ENCODE measurements at places on chromosomes 2 and 18.

DNA sequence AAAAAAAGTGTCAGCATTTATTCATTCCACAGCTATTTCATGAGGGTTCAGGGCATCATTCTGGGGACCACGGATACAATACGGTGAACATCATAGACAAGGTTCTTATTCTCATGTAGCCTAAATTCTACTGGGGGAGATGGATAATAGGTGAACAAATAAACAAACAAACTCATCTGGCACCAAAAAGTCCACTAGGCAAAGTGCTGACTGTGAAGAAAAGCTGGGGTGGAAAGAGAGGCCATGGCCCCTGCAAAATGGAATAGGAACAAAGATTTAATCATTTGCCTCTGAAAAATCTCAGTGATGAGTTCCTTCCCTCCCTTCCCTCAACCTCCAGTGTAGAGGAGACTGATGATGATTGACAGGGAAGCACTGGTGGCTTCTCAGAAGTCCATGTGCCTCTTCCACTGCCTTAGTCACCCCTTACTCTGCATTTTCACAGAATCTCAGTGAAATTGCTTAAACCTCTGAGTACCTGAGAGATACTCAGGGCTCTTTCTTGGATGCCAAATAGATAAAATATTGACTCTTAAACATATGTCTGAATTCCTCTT lies 69.3 kb upstream of the IL1R1 start:
- no peak for DNase-seq

GRCh38 chr2:118473846-118474540 lies 373.5 kb downstream of the EN1 start:
- no peak for DNase-seq

- DNase-seq: no peak
Measured at GRCh38 chr2:237603718-237604362, 13.3 kb upstream of the RAB17 start.

GRCh38 chr2:192002418-192002817 lies 155.5 kb upstream of the CAVIN2 start:
- DNase-seq: no peak

- no peak for DNase-seq
Measured at GRCh38 chr2:169363560-169364150, 1.3 kb upstream of the LRP2 start.

DNA sequence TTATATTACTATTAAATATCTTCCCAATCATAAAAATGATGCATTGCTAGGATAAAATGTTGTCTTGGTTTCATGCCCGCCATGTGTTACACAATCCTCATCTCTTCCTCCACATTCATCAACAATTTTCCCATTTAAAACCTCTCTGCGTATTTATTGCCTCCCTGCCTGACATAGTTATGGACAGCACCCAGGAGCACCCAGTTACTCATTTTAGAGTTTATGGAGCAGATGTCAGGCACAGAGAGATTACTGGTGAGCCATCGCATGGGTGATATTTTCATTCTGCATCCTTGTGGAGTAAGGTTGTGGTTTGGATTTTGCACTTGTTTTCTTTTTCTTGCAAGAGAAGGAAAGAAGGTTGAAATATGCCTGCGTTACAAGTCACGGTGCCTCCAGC lies 116.7 kb upstream of the NPAS2 start:
- peak; percentile 42 for DNase-seq

GRCh38 chr2:109486711-109487535 lies 126.8 kb downstream of the SEPTIN10 start:
- DNase-seq: peak; percentile 35

GRCh38 chr2:109377976-109378375 lies 235.8 kb downstream of the SEPTIN10 start:
- no peak for DNase-seq

DNA sequence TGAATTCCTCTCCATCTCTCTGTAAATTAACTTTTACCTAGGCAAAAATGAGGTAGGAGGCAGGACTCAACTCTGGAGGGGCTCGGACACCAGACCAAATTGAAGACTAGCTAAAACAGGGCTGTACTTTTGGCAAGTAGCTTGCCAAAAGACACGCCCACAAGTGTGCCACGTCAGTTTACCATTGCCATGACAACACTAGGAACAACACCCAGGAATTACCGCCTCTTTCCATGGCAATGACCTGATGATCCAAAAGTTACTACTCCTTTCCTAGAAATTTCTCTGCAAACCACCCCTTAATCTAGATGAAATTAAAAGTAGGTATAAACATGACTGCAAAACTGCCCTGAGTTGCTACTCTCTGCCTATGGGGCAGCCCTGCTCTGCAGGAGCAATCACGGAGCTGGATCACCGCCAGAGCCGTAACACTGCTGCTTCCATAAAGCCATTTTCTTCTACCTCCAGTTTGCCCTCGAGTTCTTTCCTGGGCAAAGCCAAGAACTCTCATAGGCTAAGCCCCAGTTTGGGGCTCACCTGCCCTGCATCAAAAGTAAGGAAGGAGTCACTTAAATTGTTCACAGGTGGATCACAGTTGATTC lies 66.0 kb upstream of the FAM136A start:
- no peak for DNase-seq

DNA sequence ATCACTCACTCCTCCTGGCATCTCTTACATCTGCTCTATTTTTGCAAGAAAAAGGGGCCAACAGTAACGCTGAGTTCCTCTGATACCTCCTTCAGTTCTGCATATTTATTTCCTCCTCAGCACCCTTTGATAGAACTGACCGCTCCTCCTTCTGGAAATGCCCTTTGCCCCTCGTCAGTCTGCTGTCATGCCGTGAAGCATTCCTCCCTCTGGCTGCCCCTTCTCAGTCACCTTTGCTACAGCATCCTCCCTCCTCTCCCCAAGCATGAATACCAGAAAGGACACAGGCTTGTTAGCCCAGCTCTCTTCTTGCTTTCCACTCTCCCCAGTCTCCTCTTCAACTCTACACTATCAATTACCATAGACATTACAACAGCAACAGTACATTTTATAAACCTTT lies 135.4 kb downstream of the NBAS start:
- no peak for DNase-seq

GRCh38 chr18:77168811-77169311 lies 36.3 kb upstream of the MBP start:
- no peak for DNase-seq

DNA sequence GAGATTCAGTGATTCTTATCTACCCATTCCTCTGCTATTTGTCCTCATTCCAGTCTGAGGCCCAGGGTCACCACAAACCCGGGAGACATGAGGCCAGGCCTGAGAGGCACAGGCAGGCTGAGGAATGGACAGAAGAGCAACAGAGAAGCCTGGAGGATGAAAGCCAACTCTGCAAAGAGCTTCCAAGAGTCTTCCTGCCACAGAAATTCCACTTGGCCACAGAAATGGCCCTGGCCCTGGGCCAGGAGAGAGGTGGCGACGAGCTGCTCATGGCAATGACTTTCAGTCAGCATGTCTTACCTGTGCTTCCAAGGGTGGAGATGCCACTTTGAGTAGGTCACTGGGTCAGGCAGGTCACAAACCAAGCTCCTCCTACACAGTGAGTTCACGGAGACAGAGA lies 155.3 kb upstream of the PKDCC start:
- DNase-seq: no peak

GRCh38 chr2:67131257-67131609 lies 265.9 kb upstream of the ETAA1 start:
- no peak for DNase-seq

DNA sequence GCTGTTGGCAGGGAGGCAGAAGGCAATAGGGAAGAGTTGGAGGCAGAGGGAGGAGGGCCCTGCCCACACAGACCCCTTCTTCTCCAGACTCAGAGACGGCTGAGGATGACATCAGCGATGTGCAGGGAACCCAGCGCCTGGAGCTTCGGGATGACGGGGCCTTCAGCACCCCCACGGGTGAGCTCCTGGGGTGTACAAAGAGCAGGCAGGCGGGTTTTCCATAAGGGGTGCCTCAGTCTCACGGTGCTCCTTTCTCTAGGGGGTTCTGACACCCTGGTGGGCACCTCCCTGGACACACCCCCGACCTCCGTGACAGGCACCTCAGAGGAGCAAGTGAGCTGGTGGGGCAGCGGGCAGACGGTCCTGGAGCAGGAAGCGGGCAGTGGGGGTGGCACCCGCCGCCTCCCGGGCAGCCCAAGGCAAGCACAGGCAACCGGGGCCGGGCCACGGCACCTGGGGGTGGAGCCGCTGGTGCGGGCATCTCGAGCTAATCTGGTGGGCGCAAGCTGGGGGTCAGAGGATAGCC lies 10.0 kb downstream of the SPEG start:
- DNase-seq: no peak

GRCh38 chr18:77103991-77104531 lies 28.5 kb downstream of the MBP start:
- DNase-seq: no peak

GRCh38 chr18:41226186-41226585 lies 728.8 kb upstream of the PIK3C3 start:
- DNase-seq: no peak

GRCh38 chr2:127365211-127365643 lies 22.5 kb downstream of the MAP3K2 start:
- no peak for DNase-seq

- DNase-seq: peak; percentile 40
Measured at GRCh38 chr18:35334821-35335220, 9.4 kb downstream of the ZNF24 start.

- DNase-seq: no peak
Measured at GRCh38 chr18:47490882-47491281, 239.4 kb upstream of the SKOR2 start.

DNA sequence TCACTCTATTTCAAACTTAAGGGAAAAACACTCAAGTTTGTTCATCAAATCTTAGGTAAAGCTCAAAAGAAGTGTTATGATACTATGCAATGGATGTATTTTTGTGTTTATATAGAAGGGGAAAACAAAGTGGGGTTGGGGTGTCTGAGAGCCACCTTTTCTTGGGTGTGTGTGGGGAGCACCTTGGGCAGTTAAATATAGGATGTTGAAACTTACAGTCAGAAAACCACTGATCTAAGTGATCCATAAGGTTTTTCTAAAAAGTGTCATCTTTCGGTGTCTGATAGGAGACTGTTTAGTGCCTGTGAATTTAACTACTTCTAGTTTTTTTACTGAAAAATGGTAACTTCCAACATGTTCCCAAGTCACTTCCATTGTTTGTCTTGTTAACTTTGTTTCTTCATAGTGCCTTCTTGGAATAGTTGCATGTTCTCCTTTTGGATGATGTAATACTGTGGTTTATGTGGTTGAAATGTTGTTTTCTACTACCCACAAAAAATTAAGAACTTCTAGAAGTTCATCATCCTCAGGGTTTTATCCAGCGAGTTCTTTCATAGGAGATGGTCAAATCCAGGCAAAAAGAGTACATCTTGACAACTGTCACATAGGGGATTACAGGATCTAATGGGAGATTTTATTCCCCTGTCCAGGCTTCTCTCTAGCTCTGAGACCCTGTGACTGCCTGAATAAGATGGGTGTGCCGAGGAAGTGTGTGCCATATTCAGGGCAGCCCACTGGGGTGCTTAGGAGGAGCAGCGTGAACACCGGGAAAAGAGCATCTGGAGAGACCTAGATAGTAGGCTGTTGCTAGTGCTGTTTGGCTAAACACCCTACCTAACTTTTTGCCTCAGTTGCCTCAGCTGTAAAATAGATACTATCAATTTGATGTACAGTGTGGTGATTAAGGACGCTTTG lies 46.2 kb downstream of the CAB39 start:
- DNase-seq: peak; percentile 89

DNA sequence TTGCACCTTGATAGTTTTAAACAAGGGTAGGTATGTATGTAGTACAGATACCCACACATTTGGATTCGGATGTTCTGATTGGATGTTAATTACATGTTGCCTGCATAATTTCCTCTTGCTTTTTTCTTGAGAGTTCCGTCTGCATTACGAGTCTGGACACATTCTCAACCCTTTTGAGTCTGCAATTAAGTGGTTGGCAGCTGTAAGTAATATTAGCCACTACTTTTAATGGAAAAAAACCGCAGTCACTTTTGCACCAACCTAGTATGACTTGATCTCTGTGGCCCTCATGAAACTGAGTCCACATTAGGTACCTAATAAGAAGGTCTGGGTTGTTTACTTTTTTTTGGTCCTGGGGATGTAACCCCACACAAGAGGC lies 217.3 kb downstream of the VAPA start:
- no peak for DNase-seq

- DNase-seq: no peak
Measured at GRCh38 chr2:175698061-175698460, 304.0 kb downstream of the LNPK start.

- no peak for DNase-seq
Measured at GRCh38 chr2:107588181-107588580, 238.5 kb upstream of the RGPD4 start.

GRCh38 chr2:1824202-1824905 lies 80.0 kb upstream of the PXDN start:
- peak; percentile 6 for DNase-seq

GRCh38 chr2:48347712-48348111 lies 182.2 kb upstream of the STON1 start:
- DNase-seq: peak; percentile 39

GRCh38 chr18:38047820-38048219 lies 482.2 kb upstream of the CELF4 start:
- no peak for DNase-seq

DNA sequence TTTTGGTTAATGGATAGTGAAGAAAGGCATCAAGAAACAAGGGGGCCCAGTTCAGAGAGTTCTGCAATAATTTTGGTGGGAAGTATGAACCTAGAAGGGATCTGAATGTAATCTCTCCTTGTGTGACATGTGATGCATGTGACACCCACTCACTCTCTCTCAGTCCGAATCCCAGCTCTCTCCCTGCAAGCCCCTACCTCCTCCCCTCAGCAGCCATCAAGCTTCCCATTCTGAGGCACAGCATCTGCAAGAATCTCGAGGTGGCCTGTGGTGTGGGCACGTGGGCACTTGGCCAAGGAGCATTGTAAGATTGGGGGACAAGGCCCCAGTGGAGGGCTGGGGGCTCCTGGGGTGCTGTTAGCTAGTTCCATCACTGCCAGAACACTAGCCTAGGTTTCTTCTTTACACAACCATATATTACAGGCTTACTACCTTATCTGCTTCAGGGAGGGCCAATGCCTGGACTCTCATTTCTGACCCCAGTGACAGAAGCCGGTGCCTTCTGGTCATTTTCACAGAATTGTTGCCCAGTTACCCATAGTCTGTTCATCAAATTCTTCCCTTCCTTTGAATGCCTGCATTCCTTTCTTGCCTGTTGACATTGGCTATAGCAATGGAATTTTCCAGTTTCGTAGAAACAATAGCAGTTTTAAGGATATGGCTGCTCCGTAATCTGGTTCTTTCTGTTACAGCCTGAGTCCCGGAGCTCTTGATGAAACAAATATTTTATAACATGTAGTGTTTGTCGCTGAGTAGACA lies 13.3 kb upstream of the LCLAT1 start:
- peak; percentile 22 for DNase-seq

- DNase-seq: no peak
Measured at GRCh38 chr2:1477196-1478040, 64.2 kb downstream of the TPO start.
